Hematopoietic multipotent progenitor cell treated with erythropoietin and hydrocortisone succinate and interleukin-3 and kit ligand, for 6 days (in vitro differentiated cells): ENCODE measurements at places on chromosomes 2 and 18.

DNA sequence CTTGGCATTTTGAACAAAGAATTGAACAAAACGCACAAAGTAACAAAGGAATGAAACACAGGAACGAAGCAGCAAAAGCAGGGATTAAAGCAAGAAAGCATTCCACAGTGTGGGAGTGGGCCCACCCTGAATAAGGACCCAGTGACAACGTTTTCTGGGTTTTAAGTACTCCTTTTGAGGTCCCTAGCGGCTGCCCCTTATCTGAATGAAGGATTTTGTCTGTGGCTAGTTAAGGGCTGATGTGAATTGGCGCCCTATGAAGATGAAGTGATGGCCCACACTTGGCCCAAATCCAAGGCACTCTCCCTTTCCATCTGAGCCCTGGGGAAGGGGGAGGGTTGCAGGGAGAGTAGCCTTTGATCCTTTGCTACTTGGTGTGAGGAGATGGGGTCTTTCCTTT lies 7.8 kb upstream of the CCDC141 start:
- DNase-seq: no peak

- no peak for DNase-seq
These were observed 117.2 kb upstream of the NCK2 start for GRCh38 chr2:105627534-105627933.

DNA sequence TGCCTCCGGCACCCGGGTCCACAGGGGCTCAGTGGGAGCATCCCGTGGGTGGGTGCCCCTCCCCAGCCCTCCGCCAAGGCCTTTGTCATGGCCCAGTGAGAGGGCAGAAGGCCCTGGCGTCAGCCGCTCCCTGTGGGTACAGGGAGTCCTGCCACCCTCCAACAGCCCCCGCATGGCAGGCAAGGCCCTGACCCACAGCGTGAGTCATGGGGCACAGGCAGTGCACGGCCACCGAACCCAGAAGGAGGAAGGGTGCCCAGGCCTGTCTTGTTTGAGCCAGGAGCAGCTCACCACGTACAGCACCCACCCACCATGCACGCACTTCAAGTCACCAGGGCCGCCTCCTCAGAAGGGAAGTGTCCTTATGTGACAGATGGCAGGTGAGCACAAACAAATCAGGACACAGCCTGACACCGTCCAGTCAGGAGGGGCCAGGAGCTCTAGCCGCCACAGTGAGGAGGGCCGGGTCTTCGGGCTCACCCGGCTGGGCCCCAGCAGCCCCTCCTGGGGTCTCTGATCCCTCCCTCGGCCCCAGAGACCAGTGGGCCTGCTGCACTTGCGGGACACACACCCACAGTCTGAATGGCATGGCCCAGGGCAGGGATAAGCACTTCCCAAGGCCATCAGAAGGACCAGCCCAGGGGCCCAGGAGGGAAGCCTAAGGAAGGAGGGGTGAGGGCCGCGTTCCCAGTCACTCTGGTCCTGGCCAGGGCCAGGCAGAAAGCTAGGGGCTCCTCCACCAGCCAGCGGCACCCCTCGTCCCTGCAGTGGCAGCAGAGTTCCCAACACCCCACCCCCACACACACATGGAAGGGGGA lies 25.8 kb downstream of the BIN1 start:
- DNase-seq: peak; percentile 42

- DNase-seq: no peak
These were observed 74.0 kb upstream of the PELI1 start for GRCh38 chr2:64218137-64218802.

DNA sequence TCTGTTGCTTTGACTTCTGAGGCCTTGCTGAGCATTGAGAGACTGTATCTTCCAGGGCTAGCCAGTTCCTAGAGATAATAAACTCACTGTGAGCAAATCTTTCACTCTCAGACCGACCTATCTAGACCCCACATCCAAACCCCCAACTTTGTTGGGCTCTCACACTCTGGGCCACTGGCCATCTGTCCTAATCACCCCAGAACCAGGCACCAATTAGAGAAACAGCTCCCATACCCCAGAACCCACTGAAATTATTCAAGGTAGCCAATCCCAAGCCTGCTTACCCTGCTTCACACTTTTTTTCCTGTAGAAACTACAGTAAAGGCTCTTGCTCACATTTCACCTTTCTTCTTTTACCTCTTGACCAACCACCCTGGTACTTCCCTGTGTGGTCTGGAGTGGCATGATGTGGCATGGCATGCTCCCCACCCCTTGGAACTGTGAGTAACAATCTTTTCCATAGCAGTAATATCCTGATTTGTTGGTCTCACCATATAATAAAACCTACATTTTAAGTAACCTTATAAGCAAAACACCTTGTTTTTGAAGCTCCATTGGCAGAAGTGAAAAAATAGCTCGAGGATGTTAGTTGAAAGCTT lies 55.2 kb downstream of the ANKRD12 start:
- peak; percentile 93 for DNase-seq

DNA sequence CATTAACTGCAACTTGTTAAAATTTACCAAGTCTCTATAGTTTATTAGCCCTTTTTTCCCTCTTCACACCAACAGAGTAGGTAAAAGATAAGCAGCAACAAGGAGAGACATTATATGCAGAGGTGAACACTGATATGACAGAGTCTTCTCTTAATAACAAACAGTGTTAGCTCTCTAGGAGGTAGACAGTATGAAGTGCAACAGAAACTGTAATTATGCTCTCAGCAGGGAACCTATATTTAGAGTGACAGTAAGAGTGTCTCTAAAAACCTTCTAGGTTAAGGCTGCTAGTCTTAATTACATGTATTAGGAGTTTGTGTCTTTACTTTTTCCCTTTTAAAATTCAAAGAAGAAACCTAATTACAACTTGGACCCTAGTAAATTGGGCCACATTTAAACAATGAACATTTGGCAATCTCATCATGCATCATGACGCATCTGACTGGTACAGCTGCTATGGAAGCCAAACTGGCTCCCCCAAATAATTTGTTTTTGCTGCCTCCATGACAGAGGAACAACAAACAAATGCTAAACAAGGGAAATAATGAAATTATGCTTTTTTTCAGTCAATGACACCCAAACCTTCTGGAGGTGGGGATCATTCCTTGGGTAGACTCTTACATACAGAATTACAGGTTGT lies 69.9 kb upstream of the MMADHC start:
- no peak for DNase-seq
